ENCODE measurements at places on chromosomes 11 and 22. TPM values are rescaled to one million over a fixed set of nuclear protein-coding genes. Genes with fewer than 3 reads are reported as not detected.

- DNase-seq: no peak
Measured at GRCh38 chr11:15286465-15286864, 171.7 kb downstream of the INSC start.

Gene CTTN
- total RNA-seq: 287 TPM

DNA sequence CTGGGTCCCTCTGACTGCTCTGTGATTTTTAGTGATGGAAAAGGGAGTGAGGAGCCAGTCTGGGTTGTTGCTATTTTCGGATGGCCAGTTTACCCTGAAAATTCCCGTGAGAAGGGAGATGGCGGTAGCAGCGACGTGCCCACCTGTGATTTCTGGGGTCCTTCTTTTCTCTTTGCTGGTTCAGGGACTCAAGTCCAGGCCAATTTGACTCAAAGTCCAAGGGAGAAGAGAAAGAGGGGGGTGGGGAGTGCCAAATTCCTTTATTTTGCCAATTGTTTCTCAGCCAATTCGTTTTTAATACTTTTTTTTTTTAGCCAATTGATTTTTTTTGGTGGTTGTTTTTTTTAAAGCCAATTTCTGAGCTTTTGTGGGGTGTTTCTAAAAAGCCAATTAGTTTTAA is 6.9 kb downstream of the IGF2 start:
- DNase-seq: no peak

GRCh38 chr11:95790933-95791708 is 823 bp downstream of the CEP57 start:
- peak; percentile 64 for DNase-seq

GRCh38 chr11:767238-767637 is 10.0 kb downstream of the GATD1 start:
- no peak for DNase-seq

Gene KRTAP5-6
- total RNA-seq: not detected

Gene GLYAT
- not detected for total RNA-seq

DNA sequence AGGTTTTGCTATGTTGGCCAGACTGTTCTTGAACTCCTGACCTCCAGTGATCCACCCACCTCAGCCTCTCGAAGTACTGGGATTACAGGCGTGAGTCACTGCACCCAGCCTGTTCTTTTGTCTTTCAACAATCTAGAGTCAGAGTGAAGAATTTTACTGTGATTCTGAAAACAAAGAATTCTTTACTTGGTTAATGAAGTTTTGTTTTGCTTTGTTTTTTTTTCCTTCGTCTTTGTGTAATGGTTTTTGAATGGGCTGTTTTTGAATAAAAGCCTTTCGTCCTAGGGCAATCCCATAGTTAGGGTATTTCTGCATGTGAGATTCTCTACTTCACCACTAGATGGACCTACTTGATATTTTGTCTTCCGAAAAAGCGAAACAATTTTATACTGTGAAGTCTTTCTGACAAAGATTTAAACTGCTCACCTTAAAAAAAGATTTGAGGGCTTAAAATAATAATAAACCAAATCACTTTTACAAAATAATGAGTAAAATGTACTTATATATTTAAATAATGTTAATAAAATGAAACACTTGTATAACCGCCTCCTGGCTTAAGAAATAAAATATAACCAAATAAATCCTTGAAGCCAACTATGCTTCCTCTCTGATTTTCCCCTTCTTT is 43.4 kb upstream of the SC5D start:
- DNase-seq: peak; percentile 48

Gene NAALAD2
- total RNA-seq: not detected

DNA sequence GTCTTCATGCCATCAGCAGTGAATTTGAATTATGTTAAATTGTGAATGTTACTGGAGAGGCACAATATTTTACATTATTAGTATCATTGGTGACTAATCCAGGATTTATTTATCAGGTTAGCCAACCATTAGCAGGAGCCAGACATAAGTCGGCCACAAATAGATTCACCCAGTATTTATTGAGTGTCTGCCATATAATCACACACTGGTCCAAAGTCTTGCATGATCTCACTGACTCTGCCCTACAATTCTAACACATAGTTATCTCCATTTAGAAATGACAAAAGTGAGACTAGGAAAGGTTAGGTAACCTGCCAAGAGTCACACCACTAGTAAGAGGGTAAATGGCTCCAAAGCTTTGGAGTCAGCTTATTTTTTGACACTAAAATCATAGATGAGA is 179.6 kb downstream of the BLID start:
- peak; percentile 54 for DNase-seq

GRCh38 chr22:37926771-37927636 is 20.9 kb downstream of the MICALL1 start:
- DNase-seq: no peak

DNA sequence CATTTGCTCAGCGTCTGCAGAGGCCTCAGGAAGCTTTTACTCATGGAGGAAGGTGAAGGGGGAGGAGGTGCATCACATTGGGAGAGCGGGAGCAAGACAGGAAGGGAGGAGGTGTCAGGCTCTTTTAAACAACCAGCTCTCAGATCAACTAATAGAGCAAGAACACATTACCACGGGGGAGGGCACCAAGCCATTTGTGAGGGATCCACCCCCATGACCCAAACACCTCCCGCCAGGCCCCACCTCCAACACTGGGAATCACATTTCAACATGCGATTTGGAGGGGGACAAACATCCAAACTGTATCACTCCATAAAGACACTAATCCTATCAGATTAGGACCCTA is 18.9 kb upstream of the THY1 start:
- no peak for DNase-seq

DNA sequence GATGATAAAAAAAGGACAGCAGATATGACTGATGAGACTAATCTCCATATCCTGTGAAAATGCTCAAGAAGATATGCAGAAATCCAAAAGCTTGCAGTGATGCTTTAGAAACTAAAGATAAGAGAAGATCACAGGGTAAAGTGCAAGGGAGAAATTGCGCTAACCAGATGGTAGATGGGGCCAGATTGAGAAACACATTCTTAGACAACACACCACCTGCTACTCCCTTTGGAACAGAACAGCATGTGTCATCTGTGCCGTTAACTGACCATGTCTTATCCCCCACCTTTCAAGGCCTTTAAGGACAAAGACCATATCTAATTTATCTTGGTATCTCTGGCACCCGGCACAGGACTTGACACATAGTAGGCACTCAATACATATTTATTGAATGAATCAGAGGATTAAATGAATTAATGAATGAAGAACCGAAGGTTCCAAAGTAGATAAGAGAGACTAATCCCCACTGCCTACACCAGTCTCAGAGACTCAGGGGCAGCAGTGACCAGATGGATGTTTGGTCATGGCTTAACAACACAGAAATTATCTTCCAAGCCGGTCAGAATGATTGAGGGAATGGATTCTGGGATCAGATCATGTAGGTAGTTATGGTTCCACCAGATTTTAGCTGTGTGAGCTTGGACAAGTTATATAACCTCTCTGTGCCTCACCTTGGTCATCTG is 12.3 kb upstream of the P2RY2 start:
- no peak for DNase-seq

DNA sequence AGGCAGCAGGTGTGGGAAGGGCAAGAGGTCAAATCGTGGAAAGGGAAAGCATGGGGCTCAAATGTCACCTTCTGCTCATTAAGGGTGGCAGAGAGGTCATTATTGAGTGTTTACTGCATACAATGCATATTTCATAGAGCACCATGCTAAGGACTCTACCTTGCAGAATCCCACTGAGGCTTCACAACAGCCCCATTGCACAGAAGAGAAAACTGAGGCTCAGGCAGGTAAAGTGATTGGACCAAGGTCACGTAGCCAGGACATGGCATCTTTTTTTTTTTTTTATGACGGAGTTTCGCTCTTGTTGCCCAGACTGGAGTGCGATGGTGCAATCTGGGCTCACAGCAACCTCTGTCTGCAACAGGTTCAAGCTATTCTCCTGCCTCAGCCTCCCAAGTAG is 7.8 kb downstream of the FLRT1 start:
- DNase-seq: no peak

DNA sequence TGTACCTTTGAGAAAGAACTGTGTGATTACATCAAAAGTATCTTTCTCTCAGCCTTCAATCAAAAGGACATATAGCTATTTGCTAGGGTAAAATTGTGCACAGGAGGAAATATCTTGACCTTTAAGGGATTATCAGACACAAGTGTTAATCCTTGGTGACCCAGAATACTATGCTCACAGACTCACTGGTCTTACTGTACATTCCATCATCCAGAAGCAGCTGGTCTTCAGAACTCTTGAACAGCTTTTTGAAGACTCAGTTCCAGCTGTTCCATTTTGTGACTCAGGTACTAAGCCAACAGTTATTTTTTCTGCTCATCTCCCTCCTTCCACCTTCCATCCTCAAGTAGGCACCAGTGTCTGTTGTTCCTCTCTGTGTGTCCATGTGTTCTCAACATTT is 19.8 kb downstream of the ZBED5 start:
- no peak for DNase-seq

Gene MS4A12
- total RNA-seq: not detected

GRCh38 chr11:20536784-20537183 is 62.6 kb upstream of the SLC6A5 start:
- DNase-seq: no peak

- DNase-seq: no peak
Measured at GRCh38 chr11:12857572-12857971, 151.5 kb upstream of the RASSF10 start.

- DNase-seq: no peak
Measured at GRCh38 chr22:24497841-24498258, 2.7 kb downstream of the UPB1 start.

Gene GAL3ST1
- total RNA-seq: not detected

Gene ABCC8
- total RNA-seq: not detected

GRCh38 chr22:33524511-33525260 is 395.6 kb downstream of the LARGE1 start:
- no peak for DNase-seq

- DNase-seq: peak; percentile 94
Measured at GRCh38 chr22:49852898-49853894, at the start of gene ZBED4. ZBED4 (plus strand) TSS chr22:49853844; CDS start chr22:49883663, 29,819 bp downstream.

DNA sequence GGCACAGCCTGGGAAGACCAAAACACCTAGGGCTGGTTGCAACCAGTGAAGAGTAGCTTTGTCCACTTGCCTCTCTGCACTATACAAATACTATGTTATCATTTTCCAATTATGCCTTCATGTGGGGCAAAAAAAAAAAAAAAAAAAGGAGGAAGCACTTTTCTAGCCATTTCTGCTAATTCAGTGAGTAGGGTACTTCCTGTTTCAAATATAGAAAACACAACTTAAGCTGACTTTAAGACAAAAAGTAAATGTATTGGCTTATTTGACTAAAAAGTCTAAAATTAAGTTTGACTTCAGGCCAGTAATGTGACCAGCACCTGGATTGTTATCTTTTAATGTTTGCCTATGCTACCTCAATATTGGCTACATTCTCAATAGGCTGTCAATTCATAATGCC is 15.3 kb downstream of the CCDC73 start:
- no peak for DNase-seq

Gene LRRC75B
- 1.4 TPM for total RNA-seq

GRCh38 chr11:134266440-134266839 is 9.7 kb upstream of the GLB1L3 start:
- DNase-seq: no peak

DNA sequence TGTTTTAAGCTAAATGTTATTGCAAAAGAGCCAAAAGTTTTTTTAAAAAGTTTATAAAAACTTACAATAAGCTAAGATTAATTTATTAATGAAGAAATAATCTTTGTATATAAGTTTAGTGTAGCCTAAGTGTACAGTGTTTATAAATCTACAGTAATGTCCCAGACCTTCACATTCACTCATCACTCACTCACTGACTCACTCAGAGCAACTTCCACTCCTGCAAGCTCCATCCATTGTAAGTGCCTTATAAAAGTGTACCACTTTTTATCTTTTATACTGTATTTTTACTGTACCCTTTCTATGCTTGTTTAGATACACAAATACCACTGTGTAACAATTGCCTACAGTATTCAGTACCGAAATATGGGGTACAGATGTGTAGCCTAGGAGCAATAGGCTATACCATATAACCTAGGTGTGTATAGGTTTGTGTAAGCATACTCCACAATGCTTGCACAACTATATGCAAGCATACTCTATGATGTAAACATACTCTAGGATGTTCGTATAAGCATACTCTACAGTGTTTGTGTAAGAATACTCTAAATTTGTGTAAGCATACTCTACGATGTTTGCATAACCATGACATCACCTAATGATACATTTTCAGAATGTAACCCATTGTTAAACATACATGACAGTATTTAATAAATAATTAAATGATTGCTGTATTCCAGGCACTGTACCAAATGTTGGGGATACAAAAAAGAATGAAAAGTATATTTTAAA is 953.0 kb downstream of the KCNA4 start:
- DNase-seq: peak; percentile 82

DNA sequence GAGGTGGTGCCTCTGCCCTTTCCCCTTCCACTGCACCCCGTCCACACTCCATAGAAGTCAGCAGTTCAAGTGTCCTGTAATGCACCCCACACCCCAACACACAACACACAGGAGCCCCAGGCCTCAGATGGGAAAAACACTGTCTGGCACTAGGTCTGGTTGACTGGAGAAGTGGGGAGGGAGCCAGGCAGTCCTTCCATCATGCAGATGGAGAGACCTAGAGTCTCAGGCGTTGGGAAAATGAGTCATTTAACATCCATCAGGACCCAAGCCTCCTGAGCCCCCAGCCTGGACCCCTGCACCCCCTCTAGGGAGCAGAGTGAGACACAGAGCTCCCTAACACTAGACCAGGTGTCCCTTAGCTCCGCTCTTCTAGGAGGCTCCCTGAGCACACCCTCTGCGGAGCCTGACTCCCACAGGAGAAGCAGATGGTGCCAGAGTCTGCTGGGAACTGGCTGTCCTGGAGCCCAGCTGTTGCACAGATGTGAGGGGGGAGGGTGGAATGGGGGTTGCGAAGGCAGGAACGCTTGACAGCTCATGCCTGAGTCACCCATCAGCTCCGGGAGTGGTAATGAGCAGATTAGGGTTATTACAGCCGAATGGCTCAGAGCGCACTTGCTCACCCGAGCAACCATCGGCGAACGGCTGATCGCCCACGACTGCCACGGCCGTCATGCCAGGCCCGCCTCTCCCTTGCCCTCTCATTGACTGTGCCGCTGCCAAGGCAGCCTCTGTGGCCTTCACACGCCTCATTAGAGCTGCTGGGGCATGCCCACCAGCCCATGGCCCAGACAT is 22.1 kb upstream of the SYT7 start:
- DNase-seq: peak; percentile 96

DNA sequence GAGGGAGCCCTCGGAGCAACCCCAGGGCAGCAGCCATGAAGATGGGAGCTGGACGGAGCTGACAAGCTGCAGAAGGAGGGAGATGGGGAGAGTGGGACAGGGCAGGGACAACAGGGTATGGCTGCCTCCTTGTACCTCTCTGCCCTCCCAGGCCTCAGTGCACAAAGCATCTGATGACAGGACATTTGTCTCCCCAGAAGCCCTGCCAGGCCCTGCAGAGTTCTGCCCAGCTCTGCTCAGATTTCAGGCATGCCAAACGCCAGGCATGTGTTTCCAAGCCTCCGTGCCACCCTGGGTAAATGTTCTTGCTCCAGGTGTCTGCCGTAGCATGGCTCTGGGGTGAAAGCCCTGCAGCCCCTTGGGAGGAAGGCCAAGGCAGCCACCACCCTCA is 1.1 kb upstream of the IFITM10 start:
- DNase-seq: no peak

Gene SRRD
- total RNA-seq: 28.6 TPM

Gene MAJIN
- not detected for total RNA-seq

- no peak for DNase-seq
Measured at GRCh38 chr22:50107529-50107928, 17.7 kb downstream of the MOV10L1 start.

Gene SCGB1A1
- not detected for total RNA-seq
